Inflammatory macrophage treated with lipopolysaccharide for 4 hours (primary cell): ENCODE measurements at places on chromosomes 13 and 19.
A peak's percentile ranks its signal among the peaks of the same experiment; 100 is the strongest.

GRCh38 chr13:80473695-80474094 lies 132.8 kb upstream of the SPRY2 start:
- no peak for DNase-seq

DNA sequence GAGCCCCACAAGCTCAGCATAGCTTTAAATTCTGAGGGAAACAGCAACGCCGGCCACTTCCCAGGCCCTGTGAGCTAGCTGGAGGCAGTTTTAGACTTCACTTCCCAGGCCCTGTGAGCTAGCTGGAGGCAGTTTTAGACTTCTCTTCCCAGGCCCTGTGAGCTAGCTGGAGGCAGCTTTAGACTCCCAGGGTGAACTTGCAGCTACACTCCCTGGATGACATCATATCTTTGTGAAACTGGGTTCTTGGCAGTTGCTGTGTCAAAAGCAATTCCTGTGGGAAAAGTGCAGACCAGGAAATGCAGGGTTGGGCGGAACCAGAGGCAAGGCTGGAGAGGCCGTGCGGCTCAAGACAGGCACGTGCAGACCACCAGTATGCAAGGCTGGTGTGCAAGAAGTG lies 12.7 kb downstream of the SOX1 start:
- DNase-seq = no peak

- DNase-seq = no peak
These were observed 7.2 kb downstream of the ZBTB7A start for GRCh38 chr19:4059453-4059871.

GRCh38 chr19:27681972-27682371 lies 1531.0 kb downstream of the UQCRFS1 start:
- no peak for DNase-seq

GRCh38 chr19:56748378-56748777 lies 76.8 kb upstream of the ZNF835 start:
- peak; percentile 20 for DNase-seq

DNA sequence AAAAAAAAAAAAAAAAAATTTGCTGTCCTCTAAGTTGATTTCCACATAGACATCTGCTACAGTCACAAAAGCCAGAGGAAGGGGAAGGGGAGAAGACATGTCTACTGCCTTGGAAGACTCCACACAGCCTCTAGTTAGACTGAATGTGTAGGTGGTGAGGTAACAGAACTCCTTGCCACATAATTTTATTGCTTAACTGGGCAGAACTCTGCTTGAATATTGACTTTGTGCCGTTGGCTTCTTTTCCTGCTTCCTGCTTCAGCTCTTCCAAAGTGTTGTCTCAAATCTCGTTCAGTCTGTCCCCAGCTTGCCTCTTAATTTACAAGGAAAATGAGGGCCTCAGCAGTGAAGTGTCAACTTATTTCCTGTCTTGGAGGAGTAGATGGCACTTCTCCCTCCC lies 37.1 kb downstream of the ESD start:
- peak; percentile 73 for DNase-seq

GRCh38 chr19:55160986-55161365 lies 3.4 kb upstream of the TNNI3 start:
- DNase-seq = no peak

GRCh38 chr13:36820222-36820621 lies 1.2 kb downstream of the RFXAP start:
- peak; percentile 20 for DNase-seq

- DNase-seq = no peak
These were observed 97.2 kb downstream of the EPSTI1 start for GRCh38 chr13:42894765-42895243.

- peak; percentile 6 for DNase-seq
These were observed 72.9 kb downstream of the FGF14 start for GRCh38 chr13:102328909-102329308.

- DNase-seq = no peak
These were observed 1972.2 kb downstream of the OLFM4 start for GRCh38 chr13:55000844-55001243.

DNA sequence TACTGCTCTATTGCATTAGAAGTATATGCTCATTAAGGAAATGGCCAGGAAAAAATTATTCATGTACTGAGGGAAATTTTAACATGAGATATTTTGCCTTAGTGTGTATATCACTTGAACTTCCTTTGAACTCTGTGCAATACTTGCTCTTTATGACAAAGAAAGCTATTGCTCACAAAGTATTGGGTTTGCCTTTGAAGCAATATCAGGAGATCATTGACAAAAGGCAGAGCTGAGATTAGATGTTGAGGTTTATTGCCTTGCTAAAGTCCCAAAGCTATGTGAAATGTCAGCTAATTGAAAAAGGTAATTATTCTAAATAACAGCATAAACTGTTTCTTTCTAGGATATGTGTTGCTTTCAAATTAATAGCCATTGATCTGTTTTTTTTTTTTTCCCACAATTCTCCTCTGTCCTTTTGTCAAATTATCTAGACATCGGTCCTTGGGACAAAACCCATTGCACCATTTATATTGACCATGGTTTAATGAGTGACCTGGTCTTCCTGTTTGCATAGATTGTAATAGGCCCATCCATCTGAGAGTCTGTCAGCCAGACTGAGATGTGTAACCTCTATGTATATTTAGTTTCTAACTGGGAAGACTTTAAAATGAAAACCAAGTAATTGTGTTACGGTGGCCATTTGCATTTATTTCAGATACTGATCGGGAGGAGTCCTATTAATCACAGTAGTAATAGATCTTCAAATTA lies 752.7 kb upstream of the GPC6 start:
- no peak for DNase-seq

DNA sequence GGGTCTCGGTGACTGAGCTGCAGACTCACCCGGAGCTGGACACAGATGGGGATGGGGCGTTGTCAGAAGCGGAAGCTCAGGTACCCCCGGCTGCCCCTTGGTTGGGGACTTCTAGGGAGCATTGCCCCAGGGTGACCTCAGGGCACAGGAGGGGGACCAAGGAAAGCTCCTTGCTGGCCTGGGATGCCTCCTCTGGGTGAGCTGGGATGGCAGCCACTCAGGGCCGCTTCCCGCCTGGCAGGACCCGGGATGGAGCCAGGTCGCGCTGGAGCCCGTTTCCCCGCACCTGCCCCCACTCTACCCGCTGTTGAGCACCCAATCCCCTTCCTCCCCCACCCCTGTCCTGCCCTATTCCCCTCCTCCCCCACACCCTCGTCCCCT lies 10.8 kb downstream of the PRKCSH start:
- DNase-seq = no peak

- no peak for DNase-seq
These were observed 412.3 kb upstream of the SLITRK1 start for GRCh38 chr13:84294576-84294975.

DNA sequence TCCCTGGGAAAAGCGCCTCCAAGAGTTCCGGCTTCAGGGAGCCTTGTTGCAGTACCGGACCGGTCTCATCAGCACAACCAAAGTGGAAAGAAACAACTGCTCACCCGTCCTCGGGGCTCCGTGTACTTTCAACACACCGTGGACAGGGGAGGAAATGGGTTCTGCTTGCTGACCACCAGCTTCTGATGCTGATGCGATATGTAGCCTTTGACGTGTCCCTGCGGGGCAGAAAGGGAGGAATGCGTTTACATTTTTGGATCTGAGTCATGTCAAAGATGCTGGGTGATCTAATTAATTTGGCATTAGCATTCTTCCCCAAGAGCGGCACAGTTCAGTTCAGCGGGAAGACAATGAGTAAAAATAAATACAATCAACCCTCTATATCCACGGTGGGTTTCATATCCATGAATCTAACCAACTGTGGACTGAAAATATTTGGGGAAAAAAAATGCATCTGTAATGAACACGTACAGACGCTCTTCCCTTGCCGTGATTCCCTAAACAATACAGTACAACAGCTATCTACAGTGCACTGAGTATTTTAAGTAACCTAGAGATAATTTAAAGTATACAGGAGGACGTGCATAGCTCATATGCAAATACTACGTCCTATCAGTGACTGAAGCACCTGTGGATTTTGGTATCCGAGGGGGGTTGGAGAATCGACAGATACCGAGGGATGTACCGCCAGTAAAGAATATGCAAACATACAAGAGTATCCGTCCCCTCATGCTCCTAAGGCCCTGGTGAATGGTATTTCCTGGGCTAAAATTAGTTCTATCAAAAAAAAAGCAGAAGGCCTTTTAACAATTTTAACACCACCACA lies 19.8 kb downstream of the PROZ start:
- no peak for DNase-seq

DNA sequence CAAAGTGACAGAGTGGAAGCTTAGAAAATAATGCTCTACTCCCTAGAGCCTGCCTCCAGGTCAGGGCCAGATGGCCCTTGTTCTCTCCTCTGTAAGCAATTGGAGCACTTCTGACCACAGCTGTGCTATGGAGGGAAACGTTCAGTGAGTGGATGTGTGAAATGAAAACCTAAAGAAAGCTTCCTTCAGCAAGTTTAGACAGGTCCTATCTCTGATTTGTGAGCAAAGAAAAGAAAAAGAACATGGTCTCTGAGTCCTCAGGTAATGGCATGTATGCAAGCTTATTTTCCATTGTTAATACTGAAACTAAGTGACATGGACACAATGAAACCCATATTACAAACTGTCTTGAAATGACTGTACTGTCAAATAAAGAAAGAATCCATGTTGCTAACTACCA lies 1486.8 kb downstream of the EFNB2 start:
- DNase-seq = no peak

DNA sequence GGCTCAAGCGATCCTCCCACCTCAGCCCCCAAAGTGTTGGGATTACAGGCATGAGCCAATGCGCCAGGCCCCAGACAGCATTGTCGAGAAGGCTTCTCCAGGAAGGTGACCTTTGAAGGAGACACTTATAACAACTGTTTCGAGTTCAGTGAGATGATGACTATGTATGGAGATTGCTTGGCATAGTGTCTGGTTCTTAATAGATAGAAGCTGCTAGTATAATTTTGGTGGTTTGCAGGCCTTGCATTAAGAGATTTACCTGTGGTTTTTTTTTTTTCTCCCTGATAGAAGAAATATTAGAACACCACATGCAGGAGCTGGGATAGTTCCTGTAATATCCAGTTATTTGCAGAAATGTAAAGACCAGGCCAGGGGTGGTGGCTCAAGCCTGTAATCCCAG lies 3.7 kb downstream of the MARCHF2 start:
- DNase-seq = no peak

GRCh38 chr13:46495651-46496050 lies 57.3 kb upstream of the LRCH1 start:
- DNase-seq = no peak

- no peak for DNase-seq
These were observed 27.3 kb downstream of the ALOX5AP start for GRCh38 chr13:30762643-30763042.

- DNase-seq = no peak
These were observed 55.2 kb downstream of the CEBPG start for GRCh38 chr19:33428627-33429125.

- no peak for DNase-seq
These were observed 87.1 kb upstream of the FNDC3A start for GRCh38 chr13:48888613-48889012.
